Tibial nerve (tissue), 4 donors: ENCODE measurements at places on chromosomes 11 and 22. TPM values are rescaled to one million over a fixed set of nuclear protein-coding genes. Genes with fewer than 3 reads are reported as not detected.

Gene BID
- total RNA-seq: 8.5 TPM

- H3K27me3 ChIP-seq: no peaks in the 10 kb centered on the region
- H3K4me1 ChIP-seq: peaks cover 29% of the 10 kb centered on the region
- no peak for DNase-seq
- H3K4me3 ChIP-seq: peak overlapping the region; percentile 35
- H3K27ac ChIP-seq: peak overlapping the region; percentile 54
These were observed 33.7 kb upstream of the MYRF start for GRCh38 chr11:61718621-61719302.

GRCh38 chr11:112267188-112267591 is 6.5 kb upstream of the PLET1 start:
- H3K4me1 ChIP-seq: no peaks in the 10 kb centered on the region
- no peaks in the 10 kb centered on the region for H3K36me3 ChIP-seq
- no peak for DNase-seq
- no peak overlapping the region for H3K4me3 ChIP-seq

GRCh38 chr11:47766509-47767227 is 473 bp downstream of the FNBP4 start:
- H3K27me3 ChIP-seq: no peaks in the 10 kb centered on the region
- peaks cover 30% of the 10 kb centered on the region for H3K4me1 ChIP-seq
- H3K4me3 ChIP-seq: peak overlapping the region; percentile 95
- DNase-seq: peak; percentile 63
- peak overlapping the region; percentile 98 for H3K27ac ChIP-seq
- no peaks in the 10 kb centered on the region for H3K36me3 ChIP-seq

- no peak overlapping the region for H3K27ac ChIP-seq
- H3K4me1 ChIP-seq: peaks cover 15% of the 10 kb centered on the region
- no peaks in the 10 kb centered on the region for H3K27me3 ChIP-seq
- H3K4me3 ChIP-seq: no peak overlapping the region
- no peaks in the 10 kb centered on the region for H3K36me3 ChIP-seq
- DNase-seq: no peak
These were observed 73.0 kb upstream of the NAV2 start for GRCh38 chr11:19639603-19640105.

Gene DAGLA
- 1.1 TPM for total RNA-seq

Gene SMC1B
- not detected for total RNA-seq

Gene SERHL2
- 12.6 TPM for total RNA-seq

- H3K36me3 ChIP-seq: no peaks in the 10 kb centered on the region
- H3K4me1 ChIP-seq: peaks cover 39% of the 10 kb centered on the region
- DNase-seq: no peak
- H3K4me3 ChIP-seq: no peak overlapping the region
- no peak overlapping the region for H3K27ac ChIP-seq
These were observed 23.4 kb upstream of the WNT7B start for GRCh38 chr22:46000081-46001027.

DNA sequence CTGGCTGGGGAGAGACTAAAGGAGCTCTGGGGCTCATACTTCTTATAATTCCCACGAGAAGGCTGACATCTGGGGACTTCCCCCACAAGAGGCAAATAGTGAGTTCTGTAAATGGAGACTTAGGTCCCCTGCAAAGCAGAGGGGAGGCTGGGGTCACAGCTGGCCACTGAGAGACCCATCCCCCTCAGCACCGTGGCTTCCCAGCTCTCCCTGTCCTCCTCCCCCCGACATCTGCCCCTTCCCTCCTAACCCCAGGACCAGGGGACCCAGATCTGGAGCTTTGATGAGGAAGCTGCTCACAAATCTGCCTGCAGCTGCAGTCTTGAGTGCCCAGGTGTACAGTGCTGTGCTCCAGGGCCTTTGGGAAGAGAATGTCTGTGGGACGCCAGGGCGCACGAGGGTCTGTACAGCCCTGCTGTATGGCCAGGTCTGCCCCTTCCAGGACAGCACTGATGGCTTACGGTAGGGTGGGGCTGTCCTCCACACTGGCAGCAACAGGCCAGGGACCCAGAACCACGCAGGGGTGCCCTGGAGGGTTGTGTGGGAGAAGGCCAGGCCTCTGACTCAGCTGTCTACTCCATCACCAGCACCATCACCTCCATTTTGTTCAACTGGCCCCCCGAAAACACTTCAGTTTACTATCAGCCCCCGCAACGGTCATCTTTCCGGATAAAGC is 1.1 kb downstream of the RGL4 start:
- H3K4me3 ChIP-seq: no peak overlapping the region
- H3K36me3 ChIP-seq: no peaks in the 10 kb centered on the region
- H3K27ac ChIP-seq: no peak overlapping the region
- no peak for DNase-seq
- no peaks in the 10 kb centered on the region for H3K4me1 ChIP-seq

DNA sequence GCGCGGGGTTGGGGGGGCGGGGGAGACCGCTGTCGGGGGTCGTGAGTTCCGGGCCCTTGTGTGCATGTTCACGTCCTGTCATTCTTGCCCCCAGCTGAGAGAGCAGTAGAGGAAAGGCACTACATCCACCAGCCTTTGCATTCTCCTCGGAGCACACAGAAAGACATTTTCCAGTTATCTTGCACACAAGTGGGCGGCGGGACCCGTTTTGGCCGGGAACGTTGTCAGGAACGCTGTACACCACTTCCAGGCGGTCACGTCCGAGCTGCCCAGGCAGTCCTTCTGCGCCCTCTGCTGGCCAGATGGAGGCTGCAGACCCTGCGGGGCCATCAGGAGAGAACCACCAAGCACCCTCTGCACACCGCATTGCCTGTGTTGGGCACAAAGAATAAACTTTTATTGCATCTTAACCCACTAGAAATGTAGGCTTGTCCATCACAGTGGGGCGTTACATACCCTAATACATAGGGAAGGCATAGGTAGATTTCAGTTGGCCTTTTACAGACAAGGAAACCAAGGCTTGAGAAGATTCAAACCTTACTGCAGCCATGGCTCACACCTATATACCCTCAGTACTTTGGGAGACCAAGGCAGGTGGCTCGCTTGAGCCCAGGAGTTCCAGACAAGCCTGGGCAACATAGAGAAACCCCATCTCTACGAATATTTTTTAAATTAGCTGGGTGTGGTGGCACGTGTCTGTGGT is 2.8 kb upstream of the CDKN1C start:
- H3K27ac ChIP-seq: no peak overlapping the region
- H3K36me3 ChIP-seq: no peaks in the 10 kb centered on the region
- no peaks in the 10 kb centered on the region for H3K4me1 ChIP-seq
- H3K27me3 ChIP-seq: no peaks in the 10 kb centered on the region
- H3K4me3 ChIP-seq: no peak overlapping the region

Gene FGF4
- total RNA-seq: 17.3 TPM

Gene TPH1
- 0.59 TPM for total RNA-seq

- peaks cover 5% of the 10 kb centered on the region for H3K4me1 ChIP-seq
- H3K4me3 ChIP-seq: no peak overlapping the region
- no peaks in the 10 kb centered on the region for H3K36me3 ChIP-seq
- no peak for DNase-seq
- no peaks in the 10 kb centered on the region for H3K27me3 ChIP-seq
- no peak overlapping the region for H3K27ac ChIP-seq
These were observed 24.2 kb downstream of the RBX1 start for GRCh38 chr22:40975366-40975765.

DNA sequence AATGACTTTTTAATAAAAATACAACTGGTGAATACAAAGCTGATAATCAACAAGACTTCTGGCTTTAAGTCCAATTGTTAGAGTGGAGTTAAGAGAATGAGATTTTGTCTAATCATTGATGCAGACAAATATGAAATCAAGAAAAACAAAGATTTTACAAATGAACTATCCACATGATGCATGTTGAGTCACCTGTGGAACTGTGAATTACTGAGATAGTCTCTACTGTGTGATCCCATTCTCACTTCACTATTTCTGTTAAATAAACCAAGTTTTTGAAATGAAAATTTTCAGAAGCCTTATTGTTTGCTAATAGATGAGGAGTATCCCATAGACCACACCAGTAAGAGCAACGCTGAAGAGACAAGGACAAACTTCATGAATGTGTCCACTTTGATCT is 8.4 kb upstream of the CTSC start:
- H3K4me1 ChIP-seq: no peaks in the 10 kb centered on the region
- H3K27me3 ChIP-seq: no peaks in the 10 kb centered on the region
- no peak for DNase-seq
- no peak overlapping the region for H3K4me3 ChIP-seq
- no peak overlapping the region for H3K27ac ChIP-seq

DNA sequence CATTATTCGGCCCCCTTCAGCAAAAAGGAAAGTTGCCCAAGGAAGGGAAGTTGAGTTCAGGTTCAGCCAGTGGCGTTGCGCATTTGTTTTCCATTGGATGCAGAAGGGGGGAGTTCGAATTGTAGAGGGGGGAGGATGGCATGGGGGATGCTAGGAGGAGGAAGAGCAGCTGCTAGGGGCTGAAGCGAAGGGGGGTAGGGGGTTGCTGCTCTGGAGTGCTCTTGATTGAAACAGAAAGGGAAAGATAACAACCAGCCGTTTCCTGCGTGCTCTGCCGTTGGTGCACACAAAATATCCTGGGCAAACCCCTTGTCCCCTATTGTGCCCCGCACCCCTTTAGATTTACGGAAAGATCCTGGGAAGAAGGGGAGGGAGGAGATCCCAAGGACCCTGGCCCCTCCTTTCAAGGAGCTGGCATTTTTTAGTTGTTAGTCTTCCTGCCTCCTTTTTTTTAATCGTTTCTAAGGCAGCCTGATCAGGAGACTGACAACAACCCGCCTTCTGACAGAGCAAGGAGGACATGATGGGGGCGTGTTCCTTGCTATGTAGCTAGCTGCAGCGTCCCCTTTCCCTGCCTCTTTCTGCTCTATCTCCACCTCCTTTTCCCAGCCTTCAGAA is 2.1 kb downstream of the KMT2A start:
- no peak for DNase-seq
- peaks cover 69% of the 10 kb centered on the region for H3K4me1 ChIP-seq
- H3K4me3 ChIP-seq: peak overlapping the region; percentile 75
- no peaks in the 10 kb centered on the region for H3K36me3 ChIP-seq
- H3K27me3 ChIP-seq: peaks cover 4% of the 10 kb centered on the region
